ENCODE measurements at places on chromosomes 1 and 21.

GRCh38 chr21:34933609-34934335 lies 115.3 kb downstream of the RUNX1 start:
- DNase-seq, result no peak

GRCh38 chr1:211859405-211859804 lies 28.8 kb upstream of the LPGAT1 start:
- DNase-seq, result no peak

- DNase-seq, result no peak
Observed at GRCh38 chr1:113007706-113008364, 51.8 kb upstream of the SLC16A1 start.

- no peak for DNase-seq
Observed at GRCh38 chr1:11298390-11299224, 25.6 kb downstream of the UBIAD1 start.

- DNase-seq, result no peak
Observed at GRCh38 chr1:94104776-94105580, 16.0 kb downstream of the ABCA4 start.

DNA sequence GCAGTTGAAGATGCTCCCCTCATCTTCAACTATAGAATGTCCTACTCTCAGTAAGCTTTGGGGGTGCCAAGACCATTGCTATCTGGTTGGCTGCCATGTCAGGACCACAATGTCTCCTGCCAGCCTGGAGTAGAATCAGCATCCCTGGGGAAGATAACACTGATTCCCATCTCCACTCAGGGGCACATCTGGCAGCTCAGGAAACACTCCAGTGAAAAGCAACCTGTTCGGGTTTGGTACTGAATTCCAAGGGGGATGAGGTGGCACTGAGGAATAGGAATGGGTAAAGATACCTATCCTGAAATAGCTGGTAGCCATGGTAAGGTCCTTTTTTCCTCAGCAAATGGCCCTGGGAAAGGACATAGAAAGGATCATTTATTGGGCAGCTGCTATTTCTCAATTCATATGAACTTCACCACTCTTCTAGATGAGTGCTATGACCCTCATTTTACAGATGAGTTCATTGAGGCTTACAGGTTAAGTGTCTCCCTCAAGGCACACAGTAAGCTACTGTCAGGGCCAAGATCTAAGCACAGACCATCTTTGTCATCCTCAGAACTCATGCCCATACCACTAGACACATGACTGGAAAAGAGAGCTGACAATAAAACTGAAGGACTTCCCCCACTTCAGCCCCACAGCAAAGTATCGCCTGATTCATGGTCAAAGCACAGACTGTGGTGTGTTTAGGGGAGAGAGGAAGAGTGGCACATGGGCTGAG lies 31.4 kb downstream of the AK2 start:
- no peak for DNase-seq

All from cortex of kidney (tissue), 1 donor.